T47D (cell line): ENCODE measurements at places on chromosomes 6 and 20.

DNA sequence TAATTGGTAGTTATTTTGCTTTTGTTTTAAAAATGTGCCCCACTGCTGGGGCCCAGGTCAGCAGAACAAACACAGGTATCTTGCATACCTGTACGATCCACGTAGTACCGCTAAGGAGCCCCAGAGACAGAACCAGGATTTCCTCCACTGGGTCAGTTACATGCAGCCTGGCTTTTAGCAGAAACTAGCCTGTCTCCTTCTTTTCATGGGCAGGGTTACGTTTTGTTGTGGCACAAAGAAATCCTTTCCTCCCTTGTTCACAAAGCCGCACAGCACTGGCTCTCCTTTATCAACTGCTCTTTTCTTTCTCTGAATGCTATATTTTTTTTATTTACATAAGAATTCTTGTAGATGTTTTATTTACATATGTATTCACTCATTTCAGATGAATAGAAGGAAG, 190.3 kb upstream of the POU3F2 start:
- no peak for DNase-seq

- no peak for DNase-seq
Observed at GRCh38 chr20:35837577-35838195, 65.9 kb downstream of the PHF20 start.

GRCh38 chr6:3601570-3601969, 144.7 kb upstream of the SLC22A23 start:
- no peak for DNase-seq

DNA sequence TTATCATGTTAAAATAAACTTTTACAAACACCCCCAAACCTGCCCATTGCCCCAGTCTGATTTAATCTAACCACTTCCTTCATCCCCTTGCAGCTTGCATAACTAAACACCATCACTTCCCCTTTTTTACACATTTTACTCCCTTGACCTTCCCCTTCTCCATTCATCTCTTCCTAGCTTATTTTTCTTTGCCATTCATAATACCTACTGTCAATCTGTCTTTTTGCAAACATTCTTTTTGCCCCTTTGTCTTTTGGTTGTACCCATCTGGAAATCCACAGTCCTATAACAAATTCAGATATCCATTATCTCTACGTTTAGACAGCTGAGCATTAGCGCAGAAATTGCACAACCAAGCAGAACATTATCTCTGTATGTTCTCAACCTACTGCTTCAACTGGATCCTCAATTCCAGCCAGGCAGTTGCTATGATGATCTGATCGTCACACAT, 51.2 kb downstream of the C6orf52 start:
- no peak for DNase-seq

DNA sequence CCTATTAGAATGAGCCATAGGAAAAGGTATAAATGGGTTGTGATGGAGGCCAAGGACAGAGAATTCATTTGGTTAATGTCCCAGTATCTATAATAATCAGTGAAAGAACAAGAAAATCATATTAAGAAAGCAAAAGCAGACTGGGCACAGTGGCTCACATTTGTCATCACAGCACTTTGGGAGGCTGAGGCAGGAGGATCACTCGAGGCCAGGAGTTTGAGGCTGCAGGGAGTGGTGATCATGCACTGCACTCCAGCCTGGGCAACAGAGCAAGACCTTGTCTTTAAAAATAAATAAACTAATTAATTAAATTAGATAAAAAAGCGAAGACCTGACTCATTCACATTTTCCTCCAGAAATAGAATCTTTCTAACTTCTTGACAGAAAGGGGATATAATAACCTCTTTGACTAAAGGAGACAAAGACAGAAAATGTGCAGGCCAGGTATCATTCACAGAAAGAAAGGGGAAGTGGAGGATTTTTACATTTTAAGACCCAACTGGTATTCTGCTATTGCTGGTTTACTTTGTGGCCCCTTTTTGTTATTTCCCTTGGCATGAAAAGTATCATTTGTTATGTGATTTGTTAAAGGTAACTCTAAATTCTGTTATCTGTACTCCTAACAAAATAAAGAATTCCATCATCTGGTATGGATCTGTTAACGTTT, 31.9 kb upstream of the MAPK13 start:
- no peak for DNase-seq

DNA sequence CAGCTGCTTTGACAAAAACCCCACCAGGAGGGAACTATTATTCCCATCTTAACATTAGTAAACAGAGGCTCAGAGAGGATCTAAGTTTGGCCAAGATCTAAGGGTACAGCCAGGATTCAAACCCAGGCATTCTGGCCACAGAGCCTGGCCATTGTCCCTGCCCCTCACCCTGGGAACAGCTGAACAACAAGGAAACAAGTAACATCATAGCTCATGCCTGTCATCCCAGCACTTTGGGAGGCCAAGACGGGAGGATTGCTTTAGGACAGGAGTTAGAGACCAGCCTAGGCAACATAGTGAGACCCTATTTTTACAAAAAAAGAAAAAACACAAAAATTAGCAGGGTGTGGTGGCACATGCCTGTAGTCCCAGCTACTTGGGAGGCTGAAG, 27.5 kb downstream of the TOX2 start:
- no peak for DNase-seq

DNA sequence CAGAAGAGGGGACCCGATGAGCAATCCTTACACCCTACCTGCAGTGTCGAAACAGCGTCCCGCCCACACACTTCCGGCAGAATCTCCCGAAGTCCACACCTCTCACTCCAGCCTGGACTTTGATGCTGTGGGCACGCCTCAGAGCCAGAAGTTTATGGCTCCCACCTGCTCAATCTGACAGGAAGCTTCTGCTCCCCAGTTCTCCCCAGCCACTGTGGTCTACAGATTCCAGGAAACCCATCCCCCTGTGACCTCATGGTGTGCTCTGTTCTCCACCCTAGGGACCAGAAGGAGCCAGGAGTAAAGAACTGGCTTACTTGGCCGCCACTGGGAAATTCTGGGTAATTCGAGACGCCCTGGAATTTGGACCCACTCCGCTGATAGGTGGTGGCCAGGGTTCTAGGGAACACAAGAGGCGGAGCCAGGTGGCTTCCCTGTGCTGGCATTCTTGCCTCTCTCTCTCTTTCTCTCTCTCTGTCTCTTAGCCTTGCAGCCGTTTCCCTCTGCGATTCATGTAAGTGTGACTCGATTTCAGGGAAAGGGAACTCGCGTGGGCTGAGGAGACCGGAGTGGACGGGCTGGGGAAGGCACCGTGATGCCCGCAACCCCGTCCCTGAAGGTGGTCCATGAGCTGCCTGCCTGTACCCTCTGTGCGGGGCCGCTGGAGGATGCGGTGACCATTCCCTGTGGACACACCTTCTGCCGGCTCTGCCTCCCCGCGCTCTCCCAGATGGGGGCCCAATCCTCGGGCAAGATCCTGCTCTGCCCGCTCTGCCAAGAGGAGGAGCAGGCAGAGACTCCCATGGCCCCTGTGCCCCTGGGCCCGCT, at the start of gene TRIM15:
TRIM15 (plus strand) TSS at position 457 of the 828 bp plus-strand sequence; CDS start at position 596, 139 bp downstream.
- DNase-seq = no peak

DNA sequence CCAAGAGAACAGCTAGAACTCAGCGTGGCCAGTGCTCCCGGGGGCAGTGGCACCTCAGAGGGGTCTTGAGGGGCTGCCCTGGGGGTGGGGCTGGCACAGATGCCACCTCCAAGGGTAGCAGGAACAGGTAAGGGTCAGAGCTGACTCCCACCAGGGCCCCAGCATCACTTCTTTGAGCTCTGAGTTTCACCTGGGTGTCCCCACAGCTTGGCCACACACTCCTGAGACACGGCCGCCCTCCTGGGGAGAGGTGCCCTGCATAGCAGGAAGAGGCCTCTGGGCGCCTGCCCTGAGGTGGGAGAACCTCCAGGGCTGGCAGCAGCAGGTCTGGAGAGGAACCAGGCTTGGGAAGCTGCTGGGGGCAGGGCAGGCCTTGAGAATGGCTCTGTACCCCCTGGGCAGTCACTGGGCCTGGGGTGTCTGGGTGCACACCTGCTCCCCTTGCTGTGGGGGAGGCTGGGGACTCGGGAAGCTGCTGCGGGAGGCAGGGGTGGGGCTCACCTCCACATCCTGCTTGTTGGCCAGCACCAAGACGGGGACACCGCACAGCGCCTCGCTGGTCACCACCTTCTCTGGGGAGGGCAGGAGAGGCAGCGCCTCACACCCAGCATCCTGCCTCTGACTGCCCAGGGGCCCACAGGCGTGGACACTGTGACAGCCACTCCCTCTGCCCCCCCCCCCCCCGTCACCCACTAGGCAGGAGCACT, 5.0 kb downstream of the TNFRSF6B start:
- no peak for DNase-seq

DNA sequence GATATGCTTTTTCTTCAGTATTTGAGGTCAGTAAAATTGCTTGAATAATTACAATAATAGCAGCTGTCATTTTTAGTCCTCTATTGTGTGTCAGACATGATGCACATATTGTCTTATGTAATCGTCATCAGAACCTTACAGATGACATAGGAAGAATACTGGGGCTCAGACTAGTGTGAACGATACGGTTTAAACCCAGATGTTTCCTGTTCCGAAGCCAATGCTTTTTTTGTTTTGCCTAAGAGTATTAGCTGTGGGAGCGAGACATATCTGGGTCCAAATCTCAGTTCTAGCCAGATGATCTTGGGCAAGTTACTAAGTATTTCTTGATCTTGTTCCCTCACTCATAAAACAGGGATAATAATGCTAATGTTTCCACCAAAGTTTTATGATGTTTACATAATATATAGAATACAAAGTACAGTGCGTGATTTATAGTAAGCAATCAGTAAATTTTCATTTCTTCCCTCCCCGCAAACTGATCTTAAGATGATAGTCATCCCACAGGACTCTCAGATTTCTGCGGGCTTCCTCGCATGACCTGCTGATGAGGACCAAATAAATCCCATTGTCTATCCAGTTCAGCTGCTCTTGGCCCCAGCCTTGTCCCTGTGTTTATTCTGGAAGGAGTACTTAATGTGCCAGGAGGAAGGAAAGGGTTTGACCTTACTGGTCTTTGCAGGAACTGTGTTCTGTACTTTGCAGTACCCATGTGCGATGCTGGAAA, 98.2 kb downstream of the CAP2 start:
- no peak for DNase-seq

GRCh38 chr20:50194831-50195523, 4.3 kb downstream of the CEBPB start:
- DNase-seq = no peak

- DNase-seq = no peak
Observed at GRCh38 chr6:133555685-133556084, 314.5 kb downstream of the EYA4 start.

- no peak for DNase-seq
Observed at GRCh38 chr20:44135012-44135412, 52.0 kb downstream of the JPH2 start.

GRCh38 chr20:38926934-38927616, 858 bp downstream of the FAM83D start:
- DNase-seq = no peak

- no peak for DNase-seq
Observed at GRCh38 chr20:38892091-38892981, 33.9 kb upstream of the FAM83D start.

GRCh38 chr20:46544576-46544975, 5.9 kb downstream of the OCSTAMP start:
- no peak for DNase-seq

GRCh38 chr6:41092421-41093140, 19.8 kb downstream of the NFYA start:
- peak; percentile 58 for DNase-seq

DNA sequence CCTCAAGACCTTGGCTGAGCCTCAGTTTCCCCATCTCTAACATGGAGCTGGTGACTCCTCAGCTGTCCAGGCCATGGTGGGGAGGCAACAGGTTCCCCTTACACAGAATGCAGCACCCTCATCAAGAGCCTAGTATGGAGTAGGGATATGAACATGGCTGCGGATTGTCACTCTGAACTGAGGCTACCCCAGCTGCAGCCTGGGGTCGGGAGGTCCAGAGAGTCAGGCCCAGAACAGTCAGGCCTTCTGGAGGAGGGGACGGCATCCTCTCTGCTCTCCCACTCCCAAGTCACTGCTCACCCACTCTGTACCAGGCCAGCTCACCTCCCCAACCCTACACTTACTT, 1.4 kb upstream of the FOXS1 start:
- no peak for DNase-seq
